Brain microvascular endothelial cell (primary cell): ENCODE measurements at places on chromosomes 1 and 21.

DNA sequence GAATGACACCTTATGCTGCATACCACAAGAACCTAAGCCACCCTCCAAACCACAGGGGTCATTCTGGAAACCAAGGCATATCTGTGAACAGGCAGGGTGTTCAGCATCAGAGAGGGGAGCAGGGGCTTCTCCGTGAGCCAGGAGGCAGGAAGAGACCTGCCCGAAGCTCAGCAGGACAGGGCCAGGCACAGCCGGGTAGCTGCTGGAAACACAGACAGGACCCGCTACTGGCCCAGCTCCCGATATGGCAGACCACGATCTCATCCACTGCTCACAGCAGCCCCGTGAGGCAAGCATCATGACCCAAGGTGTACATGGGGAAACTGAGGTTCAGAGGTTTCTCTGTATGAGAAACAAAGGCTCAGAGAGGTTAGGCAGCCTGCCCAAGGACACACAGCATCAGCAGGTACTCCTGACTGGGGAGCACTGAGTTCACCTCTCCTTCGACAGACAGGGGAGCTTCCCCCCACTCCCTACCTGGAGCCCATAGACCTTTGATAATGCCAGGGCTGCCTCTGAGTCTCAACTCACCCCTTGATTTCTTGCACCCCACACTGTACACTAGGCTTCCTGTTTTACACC, 317.7 kb downstream of the MATN1 start:
- DNase-seq, result no peak

DNA sequence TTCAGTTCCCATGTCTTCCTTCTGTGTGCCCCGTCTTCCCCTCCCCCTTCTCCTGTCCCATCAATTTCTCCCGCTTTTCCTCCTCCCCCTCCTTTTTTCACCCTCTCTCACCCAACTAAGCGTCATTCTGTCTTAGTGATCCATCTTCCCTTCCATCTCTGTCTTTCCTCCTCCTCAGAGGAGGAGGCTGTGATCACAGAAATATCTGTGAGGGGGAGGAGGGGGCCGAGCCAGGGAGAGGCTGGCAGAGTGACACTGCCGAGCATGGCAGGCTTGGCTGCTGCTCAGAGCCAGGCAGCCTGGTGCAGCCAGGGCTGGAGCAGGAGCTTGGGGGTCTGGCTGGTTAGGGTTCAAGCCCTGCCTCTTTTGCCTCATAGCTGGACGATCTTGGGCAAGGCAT, 7.6 kb downstream of the HTR6 start:
- DNase-seq, result no peak

DNA sequence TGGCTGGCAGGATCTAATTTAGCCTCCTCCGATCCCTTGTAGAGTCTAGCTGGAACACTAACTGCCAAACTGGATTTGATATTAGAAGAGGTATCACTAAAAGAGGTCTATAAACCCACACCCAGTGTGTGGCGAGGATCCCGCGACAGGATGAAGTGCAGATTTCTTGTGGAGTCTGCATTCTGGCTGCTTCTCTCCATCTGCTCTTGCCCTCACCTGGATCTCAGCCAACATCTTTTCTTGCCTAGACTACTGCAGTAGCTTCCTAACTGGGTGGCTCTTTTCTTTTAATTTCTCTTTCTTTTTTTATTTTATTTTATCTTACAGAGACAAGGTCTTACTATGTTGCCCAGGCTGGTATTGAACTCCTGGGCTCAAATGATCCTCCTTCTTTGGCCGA, 48.9 kb upstream of the CAPZB start:
- DNase-seq, result no peak

DNA sequence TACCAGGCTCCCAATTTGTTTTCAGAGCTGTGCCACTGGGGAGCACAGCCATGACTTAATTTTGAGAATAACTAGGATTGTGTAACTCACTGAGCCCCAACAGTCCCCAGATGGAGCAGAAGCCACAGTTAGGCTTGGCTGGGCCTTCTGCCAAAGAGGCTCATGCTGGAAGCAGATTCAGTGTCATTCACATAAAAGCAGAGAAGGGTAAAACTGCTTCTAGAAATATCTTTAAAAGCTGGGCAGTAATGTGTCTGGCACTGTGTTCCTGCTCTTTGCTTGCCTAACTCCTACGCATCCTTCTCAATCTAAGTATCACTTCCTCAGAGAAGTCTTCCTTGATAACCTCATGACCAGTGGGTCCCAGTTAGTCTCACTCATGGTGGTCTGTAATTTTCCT, 20.3 kb downstream of the STK40 start:
- DNase-seq, result no peak

DNA sequence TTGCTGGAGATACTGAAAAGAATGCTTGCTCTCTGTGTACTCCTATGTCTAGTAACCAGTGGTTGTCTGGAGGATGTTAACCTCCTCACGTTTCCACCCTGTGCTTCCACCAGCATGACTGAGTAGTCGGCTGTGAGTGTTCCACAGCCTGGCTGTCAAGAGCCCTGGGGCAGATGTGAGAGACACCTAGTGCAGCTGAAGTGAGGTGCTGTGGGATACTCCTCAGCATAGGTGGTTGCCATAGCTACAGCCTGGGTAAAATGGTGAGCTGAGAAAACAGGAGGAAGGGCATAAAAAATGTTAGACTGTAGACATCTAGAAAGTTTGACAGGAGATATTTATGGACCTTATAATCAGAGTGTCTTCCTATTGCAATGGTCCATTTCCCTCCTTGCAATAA, 15.8 kb downstream of the IVL start:
- no peak for DNase-seq
